ENCODE measurements at places on chromosomes 7 and 10.

DNA sequence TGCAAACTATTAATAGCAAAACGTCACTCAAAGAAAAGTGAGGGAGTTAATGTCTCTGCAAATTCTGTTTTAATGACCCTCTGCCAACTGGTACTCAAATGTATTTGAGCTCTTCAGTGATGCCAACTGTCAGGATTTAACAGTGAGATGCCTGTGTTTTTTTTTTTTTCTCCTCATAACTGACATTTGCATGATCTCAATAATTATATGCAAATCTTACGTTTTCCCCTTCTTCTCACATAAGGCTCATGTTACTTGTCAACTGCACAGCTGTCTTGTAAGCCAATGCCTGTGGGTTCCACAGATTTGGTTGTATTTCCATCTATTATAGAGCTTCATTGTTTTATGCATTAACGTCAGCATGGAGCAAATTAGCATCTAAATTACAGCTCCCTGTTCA lies 38.2 kb downstream of the PPP1R3A start:
- DNase-seq = no peak
- no peaks in the 10 kb centered on the region for H3K4me1 ChIP-seq
- H3K27me3 ChIP-seq = no peaks in the 10 kb centered on the region

GRCh38 chr10:64708884-64709681 lies 1187.9 kb downstream of the REEP3 start:
- no peaks in the 10 kb centered on the region for H3K27me3 ChIP-seq
- no peaks in the 10 kb centered on the region for H3K36me3 ChIP-seq
- no peaks in the 10 kb centered on the region for H3K4me1 ChIP-seq
- no peak overlapping the region for H3K27ac ChIP-seq

DNA sequence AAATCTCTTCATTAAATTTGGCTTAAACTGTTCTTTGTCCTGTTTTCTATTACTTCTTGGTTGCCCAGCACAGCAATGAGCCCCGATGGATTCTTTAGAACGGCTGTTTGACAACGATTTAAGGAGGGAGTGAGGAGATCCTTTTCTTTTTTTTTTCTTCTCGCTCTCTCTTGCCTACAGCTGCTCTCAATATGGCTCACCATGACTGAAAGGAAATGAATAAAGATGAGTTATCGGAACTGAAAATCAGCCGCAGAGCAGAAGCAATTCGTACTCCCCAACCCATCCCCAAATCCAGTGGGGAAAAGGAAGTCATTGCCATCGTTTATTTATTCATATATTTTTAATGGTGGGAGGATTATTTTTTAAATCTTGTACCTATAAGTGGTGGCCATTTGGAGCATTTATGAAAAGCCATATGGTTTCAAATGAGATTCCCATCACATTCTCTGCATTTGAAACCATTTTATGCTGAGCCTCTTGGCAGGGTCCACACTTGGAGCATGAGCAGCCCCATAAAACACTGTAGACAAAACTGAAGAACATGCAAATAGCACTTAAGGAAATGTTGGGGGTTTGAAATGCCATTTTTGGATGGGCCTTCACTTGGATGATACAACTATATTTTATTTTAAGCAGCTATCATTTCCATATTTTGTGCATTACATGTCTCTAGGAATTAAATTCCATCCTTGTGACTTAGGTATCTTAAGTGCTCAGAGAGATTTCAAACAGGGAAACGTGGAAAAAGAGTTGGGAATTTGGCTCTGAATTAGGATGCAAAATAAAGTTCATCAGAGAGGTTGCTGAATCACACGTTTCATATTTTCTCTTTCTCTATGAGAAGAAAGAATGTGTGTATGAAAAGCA lies 107.7 kb upstream of the FZD1 start:
- H3K4me3 ChIP-seq = no peak overlapping the region
- no peaks in the 10 kb centered on the region for H3K27me3 ChIP-seq
- no peak for DNase-seq
- no peaks in the 10 kb centered on the region for H3K36me3 ChIP-seq

- no peak overlapping the region for H3K27ac ChIP-seq
- H3K27me3 ChIP-seq = no peaks in the 10 kb centered on the region
- H3K4me1 ChIP-seq = no peaks in the 10 kb centered on the region
Observed at GRCh38 chr7:149321978-149322541, 60.1 kb downstream of the ZNF783 start.

- H3K27ac ChIP-seq = no peak overlapping the region
- no peaks in the 10 kb centered on the region for H3K36me3 ChIP-seq
- H3K27me3 ChIP-seq = no peaks in the 10 kb centered on the region
- H3K4me1 ChIP-seq = peaks cover 15% of the 10 kb centered on the region
Observed at GRCh38 chr10:122142641-122143237, 128.4 kb upstream of the BTBD16 start.

DNA sequence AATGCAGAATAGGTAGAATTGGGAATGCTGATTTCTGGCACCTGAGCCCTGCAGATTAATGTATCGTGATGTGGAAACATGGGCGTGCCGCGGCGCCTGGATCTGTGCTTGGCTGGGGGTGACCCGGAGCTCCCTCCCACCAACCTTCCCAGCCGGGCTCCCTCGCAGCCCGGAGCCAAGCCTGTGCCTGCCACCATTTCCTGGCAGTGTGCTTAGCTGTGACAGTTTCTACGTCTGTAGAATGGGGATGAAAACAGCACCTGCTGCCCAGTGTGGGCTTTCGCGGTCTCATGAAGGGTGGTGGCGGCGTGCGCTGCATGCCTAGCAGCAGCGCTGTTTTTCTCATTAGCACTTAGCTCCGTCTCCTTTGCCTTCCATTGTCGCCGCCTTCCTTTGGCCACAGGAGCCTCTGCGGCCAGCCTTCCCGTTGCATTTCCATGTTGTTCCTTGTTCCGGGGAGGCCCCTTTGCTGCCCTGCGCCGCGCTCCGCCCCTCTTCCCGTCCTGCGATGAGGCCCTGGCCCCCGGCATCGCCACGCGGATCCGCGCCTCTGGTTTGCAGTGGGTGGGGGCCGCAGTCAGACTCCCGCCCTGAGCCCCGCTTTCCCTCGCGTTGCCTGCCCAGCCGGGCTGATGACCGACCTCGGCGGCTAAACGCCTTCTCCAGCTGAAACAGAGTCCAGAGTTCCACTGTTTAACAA lies 84.2 kb downstream of the CUL1 start:
- no peak overlapping the region for H3K27ac ChIP-seq
- H3K27me3 ChIP-seq = no peaks in the 10 kb centered on the region
- no peaks in the 10 kb centered on the region for H3K36me3 ChIP-seq
- H3K4me1 ChIP-seq = no peaks in the 10 kb centered on the region
- no peak for DNase-seq

DNA sequence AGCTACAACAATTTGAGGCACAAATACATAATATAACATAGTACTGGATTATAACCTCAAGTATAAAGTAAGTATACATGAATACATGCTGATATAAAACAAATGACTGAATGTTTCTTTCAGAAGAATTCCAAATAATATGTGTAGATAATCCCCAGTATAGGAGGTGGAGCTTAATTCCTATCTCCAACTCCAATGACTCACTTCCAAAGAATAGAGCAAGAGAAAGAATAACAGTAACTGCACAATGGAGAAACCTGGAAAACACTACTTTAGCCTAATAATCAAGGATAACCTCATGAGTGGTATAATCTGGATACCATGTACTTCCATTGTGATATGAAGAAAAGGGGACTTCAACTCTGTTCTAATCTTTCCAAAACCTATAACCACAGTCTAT lies 13.7 kb upstream of the SEMA3C start:
- H3K4me1 ChIP-seq = no peaks in the 10 kb centered on the region
- no peaks in the 10 kb centered on the region for H3K36me3 ChIP-seq
- H3K4me3 ChIP-seq = no peak overlapping the region
- no peak for DNase-seq

- no peaks in the 10 kb centered on the region for H3K27me3 ChIP-seq
- peaks cover 5% of the 10 kb centered on the region for H3K4me1 ChIP-seq
- H3K27ac ChIP-seq = no peak overlapping the region
Observed at GRCh38 chr7:151306860-151307259, 34.8 kb upstream of the NUB1 start.

DNA sequence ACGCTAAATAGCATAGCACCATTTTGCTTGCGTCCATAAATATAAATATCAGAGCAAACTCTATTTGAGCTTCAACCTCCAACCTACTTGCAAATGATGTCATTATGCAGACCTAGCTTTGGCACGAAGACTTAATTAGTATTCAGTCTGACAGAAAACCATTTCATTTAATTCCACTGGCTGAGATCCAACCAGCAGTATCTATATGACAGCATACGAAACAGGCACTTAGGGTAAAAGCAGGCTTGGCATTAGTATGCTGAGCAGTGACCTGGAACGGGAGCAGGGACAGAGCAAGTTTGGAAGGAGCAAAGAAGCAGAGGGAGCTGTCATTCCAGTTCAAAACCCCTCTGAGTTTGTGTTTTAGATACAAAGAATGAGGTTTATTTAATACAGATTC lies 312.5 kb upstream of the CHRM2 start:
- no peaks in the 10 kb centered on the region for H3K36me3 ChIP-seq
- no peak overlapping the region for H3K4me3 ChIP-seq
- no peaks in the 10 kb centered on the region for H3K4me1 ChIP-seq
- no peak overlapping the region for H3K27ac ChIP-seq

DNA sequence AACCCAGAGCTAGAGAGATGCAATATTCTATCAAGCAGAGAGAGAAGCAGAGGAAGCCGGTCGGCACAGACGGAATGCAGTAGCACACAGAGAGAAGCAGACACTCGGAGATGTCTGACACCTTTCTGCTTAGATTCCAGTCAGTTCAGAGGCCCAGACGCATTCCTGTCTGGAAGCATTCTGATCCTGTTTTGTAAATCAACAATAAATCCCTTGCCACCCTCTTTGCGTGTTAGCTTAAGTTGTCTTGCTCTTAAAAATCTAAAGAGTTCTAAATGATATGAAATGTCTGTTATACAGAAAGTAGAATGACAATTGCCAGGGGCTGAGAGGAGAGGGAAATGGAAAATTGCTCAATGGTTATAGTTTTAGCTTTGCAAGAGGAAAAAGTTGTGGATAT lies 27.4 kb upstream of the ATRNL1 start:
- no peaks in the 10 kb centered on the region for H3K36me3 ChIP-seq
- no peaks in the 10 kb centered on the region for H3K4me1 ChIP-seq
- no peaks in the 10 kb centered on the region for H3K27me3 ChIP-seq

- DNase-seq = no peak
- no peak overlapping the region for H3K27ac ChIP-seq
- no peak overlapping the region for H3K4me3 ChIP-seq
- H3K36me3 ChIP-seq = no peaks in the 10 kb centered on the region
Observed at GRCh38 chr7:22607180-22607579, 107.2 kb upstream of the STEAP1B start.

DNA sequence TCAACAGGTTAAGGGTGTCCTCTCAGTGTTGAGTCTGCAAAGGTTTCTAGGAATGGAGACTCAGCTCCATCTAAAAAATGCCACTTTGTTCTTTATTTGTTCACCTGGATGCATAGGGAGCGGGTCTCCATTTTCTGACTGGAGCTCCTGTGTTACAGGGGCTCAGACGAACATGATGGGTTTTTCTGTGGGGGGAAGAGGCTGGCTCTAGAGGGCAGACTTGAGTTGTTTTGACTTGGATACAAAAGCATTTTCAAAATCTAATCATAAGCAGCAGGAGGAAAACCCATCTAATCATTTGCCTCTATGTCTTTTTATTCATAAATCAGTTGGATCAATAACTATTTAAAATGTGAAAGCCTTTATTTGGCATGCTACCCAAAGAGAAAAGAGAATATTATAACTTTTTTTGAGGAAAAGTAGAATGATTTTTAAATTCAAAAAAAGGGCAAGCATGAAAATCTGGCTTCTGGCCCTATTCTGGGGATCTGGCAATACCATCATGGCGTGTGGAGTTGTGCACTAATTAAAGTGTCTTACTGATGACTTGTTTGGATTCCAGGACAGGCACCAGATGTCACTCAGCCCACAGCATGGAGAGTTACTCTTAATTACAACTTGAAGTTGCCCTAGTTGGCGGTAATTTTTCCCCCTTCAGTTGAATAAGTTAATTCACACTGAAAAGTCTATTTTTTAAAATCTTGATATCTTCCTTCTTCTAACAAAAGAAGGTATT lies 594.9 kb downstream of the REEP3 start:
- H3K27ac ChIP-seq = no peak overlapping the region
- H3K36me3 ChIP-seq = no peaks in the 10 kb centered on the region
- H3K4me1 ChIP-seq = no peaks in the 10 kb centered on the region
- DNase-seq = peak; percentile 35

DNA sequence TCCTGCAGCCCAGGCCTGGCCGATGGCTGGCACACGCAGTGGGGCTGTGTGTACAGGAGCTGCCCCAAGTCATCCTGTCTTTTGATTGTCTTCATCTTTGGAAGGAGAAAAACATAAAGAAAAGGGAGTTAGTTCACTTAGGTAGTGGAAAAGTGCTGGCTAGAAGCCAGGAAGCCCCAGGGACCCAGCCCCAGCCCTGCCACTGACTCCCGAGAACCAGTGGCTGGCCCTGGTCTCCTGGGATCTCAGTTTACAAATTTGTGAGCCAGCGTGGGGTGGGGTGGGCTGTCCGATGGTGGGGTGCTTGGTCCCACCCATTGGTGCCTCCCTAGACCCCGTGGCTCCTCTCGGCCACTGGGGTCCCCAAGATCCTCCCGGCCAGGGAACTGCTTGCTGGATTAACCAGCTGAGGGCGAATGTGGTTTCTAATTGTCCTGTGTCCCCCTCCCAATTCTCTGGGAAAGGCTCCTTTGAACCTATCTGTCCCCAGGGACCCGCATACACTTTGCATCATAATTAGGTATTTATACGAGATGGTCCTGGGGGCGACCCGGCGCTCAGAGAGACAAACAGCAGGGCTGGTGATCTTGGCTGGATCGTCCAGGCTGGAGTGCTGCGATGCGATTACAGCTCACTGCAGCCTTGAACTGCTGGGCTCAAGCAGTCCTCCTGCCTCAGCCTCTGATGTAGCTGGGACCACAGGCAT lies 16.3 kb upstream of the CHST12 start:
- no peaks in the 10 kb centered on the region for H3K36me3 ChIP-seq
- DNase-seq = no peak

GRCh38 chr10:71419750-71420149 lies 23.0 kb downstream of the CDH23 start:
- H3K27me3 ChIP-seq = no peaks in the 10 kb centered on the region
- H3K36me3 ChIP-seq = no peaks in the 10 kb centered on the region
- no peak overlapping the region for H3K27ac ChIP-seq
- no peaks in the 10 kb centered on the region for H3K4me1 ChIP-seq

GRCh38 chr10:44990302-44990655 lies 10.4 kb upstream of the ZNF22 start:
- peak; percentile 64 for DNase-seq
- H3K4me1 ChIP-seq = peaks cover 53% of the 10 kb centered on the region
- H3K27ac ChIP-seq = no peak overlapping the region

DNA sequence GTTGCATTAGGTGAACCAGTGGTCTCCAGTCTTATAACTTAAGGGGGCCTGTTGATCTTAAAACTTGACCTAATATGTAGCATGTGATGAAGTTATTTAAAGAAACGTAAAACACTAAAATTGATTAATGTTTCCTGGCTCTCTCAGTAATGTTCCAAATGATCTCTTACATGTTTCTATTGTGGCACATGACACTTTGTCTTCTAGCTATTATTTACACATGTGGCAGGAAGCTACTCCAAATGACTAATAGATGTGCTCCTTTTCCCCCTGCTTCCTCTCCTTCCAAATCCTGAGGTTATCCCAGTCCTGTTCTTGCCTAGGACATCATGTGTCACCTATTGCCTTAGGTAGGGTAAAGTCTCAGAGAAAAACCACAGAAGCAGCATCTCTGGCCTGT lies 89.4 kb downstream of the FAS start:
- H3K4me1 ChIP-seq = no peaks in the 10 kb centered on the region
- DNase-seq = no peak
- no peak overlapping the region for H3K27ac ChIP-seq
- no peaks in the 10 kb centered on the region for H3K36me3 ChIP-seq
- no peak overlapping the region for H3K4me3 ChIP-seq

GRCh38 chr10:97882142-97883091 lies 32.8 kb downstream of the GOLGA7B start:
- no peaks in the 10 kb centered on the region for H3K36me3 ChIP-seq
- DNase-seq = no peak

Data from testis (tissue), 5 donors.